Activated CD4-positive, alpha-beta T cell treated with anti-CD3 and anti-CD28 coated beads, Interleukin-2, amount 50 U/mL, for 48 hours (primary cell): ENCODE measurements at places on chromosomes 12 and 14.

DNA sequence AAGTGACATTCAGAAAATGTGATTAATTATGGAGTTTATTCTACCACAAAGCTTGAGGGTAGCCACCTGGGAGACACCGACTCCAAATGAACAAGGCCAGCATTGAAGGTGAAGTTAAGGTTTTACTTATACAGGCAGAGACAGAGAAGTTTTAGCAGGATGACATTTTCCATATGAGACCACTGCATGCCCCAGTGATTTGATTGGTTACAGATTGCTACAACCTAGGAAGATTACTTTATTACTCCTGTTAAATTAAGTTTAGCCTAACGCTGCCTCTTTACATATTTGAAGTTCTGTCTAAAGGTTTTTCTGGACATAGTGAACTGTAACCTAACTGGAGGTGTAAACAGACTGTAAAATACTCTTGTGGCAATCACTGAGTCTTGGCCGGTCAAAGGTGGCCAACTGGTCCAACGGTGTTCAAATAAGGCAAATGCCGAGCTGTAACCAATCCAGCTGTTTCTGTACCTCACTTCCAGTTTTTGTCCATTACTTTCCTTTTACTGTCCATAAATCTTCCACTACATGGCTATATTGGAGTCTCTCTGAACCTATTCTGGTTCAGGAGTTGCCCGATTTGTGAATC, 57.2 kb downstream of the RIN3 start:
- DNase-seq: no peak

DNA sequence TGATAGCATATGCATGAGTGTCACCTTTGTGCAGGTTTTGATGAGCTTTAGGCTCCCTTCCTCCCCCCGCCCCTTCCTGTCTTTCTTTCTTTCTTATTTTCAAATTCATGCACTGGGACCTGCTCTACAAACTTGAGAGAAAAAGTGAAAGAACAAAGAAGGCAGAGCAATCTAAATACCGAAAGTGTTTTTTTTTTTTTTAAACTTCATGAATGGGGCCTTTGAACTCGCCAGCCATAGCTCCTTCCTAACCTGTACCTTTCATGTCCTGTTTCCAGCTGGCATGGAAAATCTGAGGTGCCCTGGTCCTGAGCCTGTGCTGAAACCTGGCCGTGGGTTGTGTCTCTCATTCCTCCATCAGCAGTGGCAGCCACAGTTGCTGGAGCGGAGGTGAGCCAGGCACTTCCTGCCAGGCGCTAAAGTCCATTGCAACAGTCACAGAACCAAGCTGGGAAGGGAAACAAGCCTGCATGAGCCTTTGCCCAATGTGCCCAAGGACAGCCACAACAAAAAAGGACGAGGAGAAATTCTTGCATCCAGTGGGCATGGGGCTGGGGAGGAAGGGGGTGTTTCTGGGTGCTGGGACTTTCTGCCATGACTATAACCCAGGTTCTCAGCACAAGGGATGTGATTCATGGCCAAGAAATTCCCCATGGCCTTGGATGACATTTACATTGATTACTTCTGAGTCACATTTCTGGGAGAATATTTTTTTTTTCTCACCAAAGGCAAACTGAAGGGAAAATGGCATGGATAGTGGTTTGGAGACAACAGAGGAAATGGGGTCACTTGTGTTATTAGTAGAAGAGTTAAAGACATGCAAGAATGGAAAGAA, 102.7 kb downstream of the TMEM30B start:
- DNase-seq: peak; percentile 70

- no peak for DNase-seq
Measured at GRCh38 chr12:70520847-70521246, 116.4 kb downstream of the PTPRB start.

DNA sequence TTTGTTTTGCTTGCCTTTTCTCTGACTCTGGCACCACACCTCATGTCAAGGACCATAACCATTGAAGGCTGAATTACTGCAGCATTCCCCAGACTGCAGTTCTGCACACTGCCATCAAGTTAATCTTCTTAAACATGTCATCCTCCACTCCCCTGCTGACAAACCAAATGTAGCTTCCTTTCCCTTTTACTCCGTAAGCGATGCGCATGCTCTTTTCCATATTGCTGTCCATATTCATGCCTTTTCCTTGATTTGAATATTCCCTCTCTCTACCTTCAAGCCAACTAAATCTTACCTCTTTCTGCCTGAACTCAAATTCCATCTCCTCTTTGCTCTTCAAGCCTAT, 13.6 kb downstream of the GPX2 start:
- no peak for DNase-seq

GRCh38 chr14:51430633-51431032, 190.6 kb downstream of the TMX1 start:
- DNase-seq: no peak

GRCh38 chr14:104151026-104151381, 12.6 kb downstream of the KIF26A start:
- no peak for DNase-seq

GRCh38 chr14:105094193-105094907, 29.1 kb upstream of the GPR132 start:
- DNase-seq: no peak

DNA sequence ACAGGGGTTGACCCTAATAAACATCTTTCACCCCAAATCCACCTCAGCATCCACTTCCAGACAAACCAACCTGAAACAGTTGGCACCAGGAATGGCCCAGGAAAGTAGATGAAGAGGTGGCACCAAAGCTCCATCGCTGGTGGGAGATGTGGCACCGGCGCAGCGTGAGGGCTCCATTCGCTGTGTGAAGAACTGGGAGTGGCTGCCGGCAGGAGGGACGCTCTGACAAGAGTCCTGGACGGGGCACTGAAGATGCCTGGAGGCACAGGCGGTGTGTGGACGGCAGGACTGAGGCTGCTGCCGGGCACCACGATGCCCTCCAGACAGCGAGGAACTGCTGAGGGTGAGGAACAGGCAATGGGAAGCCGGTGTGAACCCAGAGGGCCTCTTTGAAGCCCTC, 29.3 kb downstream of the DIO3 start:
- no peak for DNase-seq

DNA sequence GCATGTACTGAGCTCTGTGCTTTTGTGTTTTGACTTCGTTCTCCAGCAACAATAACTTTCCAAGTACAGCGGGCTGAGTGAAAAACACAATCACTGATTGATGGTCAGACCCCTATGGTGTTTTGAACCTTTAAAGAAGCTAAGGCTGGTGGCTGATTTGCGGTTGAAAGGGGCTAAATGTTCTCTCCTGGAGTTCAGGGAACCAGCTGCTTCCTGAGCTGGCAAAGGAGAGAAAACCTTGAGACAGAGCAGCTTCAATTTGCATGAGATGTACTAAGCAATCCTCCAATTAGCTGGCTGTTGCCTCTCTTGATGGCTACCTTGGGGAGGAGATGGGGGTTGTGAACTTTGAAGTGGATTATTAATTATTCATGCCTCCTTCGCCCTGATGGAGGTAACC, 546.7 kb upstream of the SEL1L start:
- no peak for DNase-seq

GRCh38 chr12:69106482-69107118, 132.8 kb upstream of the CPSF6 start:
- no peak for DNase-seq

DNA sequence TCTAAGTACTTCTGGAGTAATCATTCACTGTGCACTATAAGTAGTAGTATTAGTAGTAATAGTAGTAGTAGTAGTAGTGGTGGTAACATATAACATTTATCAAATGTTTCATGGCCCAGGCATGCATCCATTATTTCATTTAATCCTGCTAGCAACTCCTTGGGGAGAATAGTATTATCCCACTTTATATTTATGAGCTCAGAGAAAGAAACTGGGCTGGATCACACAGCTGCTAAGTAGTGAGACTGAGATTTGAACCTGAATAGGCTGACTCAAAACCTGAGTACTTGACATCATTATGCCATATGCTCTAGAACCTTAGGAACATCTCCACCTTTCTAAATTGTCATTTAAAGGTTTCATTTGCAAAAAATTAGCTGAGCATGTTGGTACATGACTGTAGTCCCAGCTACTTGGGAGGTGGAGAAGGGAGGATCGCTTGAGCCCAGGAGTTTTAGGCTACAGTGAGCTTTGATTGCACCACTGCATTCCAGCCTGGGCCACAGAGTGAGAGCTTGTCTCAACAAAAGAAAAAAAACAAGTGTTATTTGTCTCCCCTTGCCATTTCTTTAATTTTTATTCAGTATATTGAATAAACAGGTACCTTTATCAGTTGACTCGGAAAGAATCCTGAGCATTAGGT, 11.4 kb upstream of the NID2 start:
- no peak for DNase-seq

- DNase-seq: no peak
Measured at GRCh38 chr14:65261946-65262345, 150.6 kb upstream of the FUT8 start.

GRCh38 chr14:76126076-76126475, 25.6 kb upstream of the GPATCH2L start:
- DNase-seq: no peak

DNA sequence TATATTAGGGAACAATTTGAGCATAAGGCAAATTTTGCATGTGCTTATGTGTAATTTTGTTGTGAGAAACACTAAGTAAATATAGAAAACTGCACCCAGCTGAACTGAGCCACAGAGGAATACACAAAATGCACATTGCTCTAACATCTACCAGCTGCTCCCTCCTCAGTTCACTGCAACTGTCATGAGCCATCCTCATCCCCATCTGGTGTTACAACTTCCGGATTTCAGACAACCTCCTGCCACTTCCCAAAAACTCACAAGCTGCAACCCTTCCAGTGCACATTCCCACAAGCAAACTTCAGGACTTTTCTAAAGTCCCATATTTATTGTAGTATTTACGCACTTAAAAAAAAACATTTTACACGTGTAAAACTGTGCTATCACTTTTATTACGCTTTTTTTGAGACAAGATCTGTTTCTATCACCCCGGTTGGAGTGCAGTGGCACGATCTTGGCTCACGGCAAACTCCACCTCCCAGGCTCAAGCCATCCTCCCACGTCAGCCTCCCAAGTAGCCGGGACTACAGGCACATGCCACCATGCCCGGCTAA, 169.1 kb upstream of the TBX3 start:
- no peak for DNase-seq

- peak; percentile 38 for DNase-seq
Measured at GRCh38 chr12:119989361-119989730, 310 bp downstream of the BICDL1 start.

- no peak for DNase-seq
Measured at GRCh38 chr12:75489187-75489586, 8.6 kb downstream of the GLIPR1 start.

DNA sequence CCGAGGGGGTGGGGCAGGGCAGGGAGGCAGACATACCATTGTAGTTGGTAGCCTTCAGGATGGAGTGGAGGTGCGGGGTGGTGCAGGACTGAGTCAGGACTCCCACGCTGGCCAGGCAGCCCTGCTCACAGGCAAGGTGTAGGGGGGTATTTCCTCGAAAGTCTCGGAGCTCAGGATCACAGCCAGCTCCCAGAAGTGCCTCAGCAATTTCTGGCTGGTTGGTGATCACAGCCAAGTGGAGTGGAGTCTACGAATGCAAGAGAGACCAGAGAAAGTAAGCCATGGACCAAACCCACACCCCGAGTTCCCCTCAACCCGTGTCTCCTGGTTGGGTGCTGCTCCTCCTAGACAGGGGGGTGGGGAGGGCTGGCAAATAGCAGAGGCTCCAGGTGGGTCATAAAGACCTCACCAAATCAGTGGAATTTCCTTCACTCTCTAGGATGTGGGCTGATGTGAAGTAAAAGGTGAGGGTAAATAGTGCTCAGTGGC, 1.4 kb downstream of the NFKBIA start:
- DNase-seq: peak; percentile 56

DNA sequence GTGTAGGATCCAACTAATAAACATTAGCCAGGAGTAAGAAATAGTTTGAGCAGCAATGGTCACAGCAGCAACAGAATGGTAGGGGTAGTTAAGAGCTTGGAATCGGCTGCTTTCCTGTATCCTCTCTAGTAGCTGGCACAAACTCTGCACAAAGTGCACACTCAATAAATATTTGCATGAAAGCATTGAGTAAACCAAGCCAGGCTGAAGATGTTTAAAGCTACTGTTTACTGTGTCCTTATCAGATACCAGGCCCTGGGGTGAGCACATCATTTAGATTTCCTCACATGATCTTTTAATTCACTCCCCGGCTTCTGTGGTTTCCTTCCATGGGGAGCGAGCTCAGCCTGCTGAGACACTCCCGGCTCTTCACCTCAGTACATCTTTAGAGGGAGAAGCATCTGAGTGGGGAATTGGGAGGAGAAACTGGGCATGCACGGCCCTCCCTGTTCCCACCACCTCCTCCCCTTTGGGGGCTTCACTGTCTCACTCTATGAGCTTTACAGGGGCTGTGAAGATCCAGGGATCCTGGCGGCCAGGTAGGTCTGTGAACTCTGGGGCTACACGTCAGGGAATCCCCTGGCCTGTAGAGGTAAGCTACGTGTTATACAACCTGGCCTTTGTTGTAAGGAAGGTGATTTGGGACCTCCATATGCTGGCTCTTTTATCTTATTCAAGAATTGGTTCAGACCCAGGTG, 107.2 kb upstream of the VASH1 start:
- DNase-seq: no peak
